ENCODE measurements at places on chromosomes 12 and 14.

- no peak for DNase-seq
Observed at GRCh38 chr14:61280092-61280525, 1.0 kb downstream of the TMEM30B start.

GRCh38 chr12:32107359-32108267, 966 bp downstream of the BICD1 start:
- DNase-seq = peak; percentile 42

GRCh38 chr12:57085999-57086492, 2.9 kb upstream of the NAB2 start:
- peak; percentile 62 for DNase-seq

DNA sequence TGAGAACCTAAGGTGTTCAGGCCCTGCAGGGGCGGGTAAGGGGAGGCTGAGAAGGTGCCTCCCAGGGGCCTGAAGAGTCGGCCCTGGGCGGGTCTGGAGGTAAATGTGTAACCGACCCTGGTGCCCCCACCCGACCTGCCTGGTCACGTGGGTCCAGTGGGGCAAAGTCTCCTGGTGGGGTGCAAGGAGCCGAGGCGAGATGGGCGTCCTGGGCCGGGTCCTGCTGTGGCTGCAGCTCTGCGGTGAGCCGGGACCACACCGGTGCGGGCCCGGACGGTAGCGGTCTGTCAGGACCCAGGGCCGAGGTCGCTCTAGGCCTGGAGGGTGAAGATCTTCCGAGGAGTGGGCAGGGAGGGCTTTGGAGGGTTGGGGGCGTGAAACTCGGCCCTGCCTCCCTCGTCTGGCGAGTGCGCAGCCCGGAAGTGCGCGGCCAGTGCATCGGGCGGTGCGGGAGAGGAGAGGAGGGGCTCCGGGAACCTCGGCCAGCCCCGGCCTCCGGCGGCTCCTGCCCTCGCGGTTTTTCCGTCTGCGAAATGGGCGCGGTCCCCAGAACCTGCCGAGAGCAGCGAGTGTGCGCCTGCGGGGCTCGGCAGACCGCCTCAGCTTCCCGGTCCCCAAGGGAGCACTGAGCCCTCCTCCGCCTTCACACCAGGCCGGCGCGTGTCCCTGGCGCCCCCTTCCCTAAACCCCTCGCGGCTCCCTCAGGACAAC, at the start of gene AMN:
Gene AMN, plus strand, starts transcription at position 174 of the 711 bp plus-strand sequence. Its CDS starts 26 bp downstream, at position 200.
- no peak for DNase-seq

- no peak for DNase-seq
Observed at GRCh38 chr14:59044707-59045106, 143.8 kb upstream of the DAAM1 start.

- no peak for DNase-seq
Observed at GRCh38 chr12:55698965-55699364, 8.7 kb downstream of the ITGA7 start.

DNA sequence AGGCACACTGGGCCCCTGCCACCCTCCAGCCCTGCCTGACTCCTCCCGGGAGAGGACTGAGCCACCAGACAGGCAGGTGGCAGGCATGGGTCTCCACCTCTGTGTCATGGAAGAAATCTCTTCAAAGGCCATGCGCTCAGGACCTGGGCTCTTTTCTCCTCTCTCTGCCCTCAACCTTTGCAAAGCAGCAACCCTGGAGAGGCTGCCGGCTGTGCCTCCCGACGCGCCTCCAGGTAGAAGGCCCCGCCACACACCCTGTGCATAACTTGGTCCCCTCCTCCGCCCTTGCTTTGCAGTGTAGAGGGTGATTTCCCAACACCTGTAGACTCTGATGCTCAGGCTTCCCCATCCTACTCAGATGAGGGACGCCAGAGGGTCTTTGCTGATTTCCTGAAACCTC, 28.2 kb upstream of the TMEM179 start:
- DNase-seq = no peak

DNA sequence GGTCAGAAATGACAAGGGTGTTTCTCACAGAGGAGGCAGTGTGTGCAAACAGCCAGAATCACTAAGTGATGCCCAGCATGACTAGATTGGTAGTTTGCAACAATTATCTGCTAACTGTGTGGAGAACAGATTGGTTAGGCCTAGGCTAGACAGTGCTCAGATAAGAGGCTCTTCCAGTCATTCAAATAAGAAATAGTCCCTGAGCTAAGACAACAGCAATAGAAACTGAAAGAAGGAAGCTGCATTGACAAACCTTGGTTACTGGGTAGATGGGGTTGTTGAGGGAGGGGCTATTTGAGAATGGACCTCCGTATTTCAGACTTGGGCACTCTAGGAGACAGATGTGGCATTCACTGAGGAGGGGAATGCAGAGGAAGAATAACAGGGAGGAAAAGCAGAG, 255.0 kb upstream of the NPAS3 start:
- no peak for DNase-seq

DNA sequence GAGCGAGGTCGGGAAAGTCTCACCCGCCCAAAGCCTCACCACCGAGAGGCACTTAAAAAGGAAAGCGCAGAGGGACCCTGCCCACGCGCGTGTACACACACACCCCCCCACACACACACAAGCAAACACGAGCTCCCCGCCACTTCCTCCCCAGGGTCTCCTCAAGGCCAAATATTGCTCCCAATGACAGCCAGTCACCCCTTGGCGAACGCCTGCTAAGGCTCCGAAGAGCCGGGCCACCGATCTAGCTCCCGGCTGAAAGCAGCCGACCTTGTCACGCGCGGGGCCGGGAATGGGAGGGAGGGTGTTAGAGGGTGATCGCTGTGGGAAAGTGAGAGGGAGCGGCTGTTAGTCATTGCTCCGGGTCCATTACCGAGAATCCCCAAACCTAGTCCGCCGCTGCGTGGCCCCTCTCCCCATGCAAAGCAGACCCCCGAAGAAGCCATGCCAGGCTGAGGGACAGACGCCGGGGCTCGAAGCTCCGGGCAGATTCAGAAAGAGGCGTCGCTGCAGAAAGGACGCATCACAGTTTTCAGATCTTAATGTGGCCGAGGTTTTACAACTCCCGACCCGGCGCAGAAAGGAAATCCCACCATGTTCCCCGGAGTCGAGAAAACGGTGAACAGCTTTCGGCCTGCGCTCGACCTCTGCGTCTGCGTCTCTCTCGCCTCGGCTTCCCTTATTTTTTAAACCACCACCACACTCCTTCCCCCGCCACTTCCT, 2.6 kb downstream of the BMP4 start:
- DNase-seq = no peak

DNA sequence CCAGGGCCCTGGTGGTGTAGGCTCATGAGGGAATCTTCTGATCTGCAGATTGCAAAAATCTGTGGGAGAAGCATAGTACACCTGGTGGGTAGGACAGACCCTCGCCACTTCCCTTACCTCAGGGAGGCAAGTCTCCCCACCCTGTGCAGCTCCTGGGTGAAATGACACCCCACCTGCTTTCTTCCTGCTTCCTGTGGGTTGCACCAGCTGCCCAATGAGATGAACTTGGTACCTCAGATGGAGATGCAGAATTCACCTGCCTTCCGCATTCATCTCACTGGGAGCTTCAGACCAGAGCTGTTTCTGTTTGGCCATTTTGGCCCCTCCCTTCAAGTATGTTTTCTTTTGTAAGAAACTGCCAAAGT, 4.7 kb downstream of the CLEC2D start:
- no peak for DNase-seq

DNA sequence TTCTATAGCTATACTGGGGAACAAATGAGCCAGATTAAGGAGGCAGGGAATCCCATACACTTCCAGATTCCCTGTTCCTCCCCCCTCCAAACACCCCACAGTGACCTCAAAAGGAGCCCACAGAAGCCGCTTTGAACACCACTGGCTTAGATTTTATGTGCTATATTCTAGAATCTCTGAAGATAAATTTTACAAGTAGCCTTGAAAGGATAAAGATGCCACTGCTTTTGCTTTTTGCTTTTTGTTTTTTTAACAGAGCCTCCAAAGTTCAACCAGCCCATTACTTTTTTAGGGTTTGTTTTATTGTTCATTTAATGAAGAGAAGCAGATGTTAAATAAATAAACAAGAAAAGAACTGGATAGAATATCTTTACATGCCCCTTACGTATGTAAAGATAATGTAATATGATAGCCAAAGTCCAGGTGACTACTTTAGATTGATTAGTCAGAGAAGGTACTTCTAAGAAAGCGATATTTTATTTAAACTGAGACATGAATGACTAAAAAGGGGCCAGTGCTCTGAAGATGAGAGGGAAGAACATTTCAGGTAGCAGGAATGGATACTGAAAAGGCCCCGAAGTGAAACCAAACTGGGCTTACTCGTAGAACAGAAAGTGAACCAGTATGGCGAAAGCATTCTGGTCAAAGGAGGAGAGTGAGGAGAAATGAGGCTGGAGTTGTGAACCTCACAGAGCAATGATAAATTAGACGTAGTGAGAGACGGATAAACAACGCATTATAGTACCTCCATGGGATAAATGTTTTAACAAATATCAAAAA, 44.6 kb downstream of the DUSP6 start:
- DNase-seq = no peak

DNA sequence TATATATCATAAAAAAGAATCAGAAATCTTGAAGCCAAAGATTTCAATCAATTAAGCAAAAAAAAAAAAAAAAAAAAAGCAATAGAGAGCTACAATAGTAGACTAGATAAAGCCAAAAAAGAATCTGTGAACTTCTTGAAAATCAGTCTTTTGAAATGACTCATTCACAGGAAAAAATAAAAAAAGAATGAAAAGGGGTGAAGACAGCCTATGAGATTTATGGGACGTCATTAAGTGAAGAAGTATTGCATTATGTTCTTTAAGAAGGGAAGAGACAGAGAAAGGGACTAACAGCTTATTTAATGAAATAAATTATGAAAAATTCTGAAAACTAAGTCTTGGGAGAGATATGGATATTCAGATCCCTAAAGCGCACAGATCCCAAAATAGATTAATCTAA, 103.8 kb downstream of the ACSS3 start:
- DNase-seq = peak; percentile 10

DNA sequence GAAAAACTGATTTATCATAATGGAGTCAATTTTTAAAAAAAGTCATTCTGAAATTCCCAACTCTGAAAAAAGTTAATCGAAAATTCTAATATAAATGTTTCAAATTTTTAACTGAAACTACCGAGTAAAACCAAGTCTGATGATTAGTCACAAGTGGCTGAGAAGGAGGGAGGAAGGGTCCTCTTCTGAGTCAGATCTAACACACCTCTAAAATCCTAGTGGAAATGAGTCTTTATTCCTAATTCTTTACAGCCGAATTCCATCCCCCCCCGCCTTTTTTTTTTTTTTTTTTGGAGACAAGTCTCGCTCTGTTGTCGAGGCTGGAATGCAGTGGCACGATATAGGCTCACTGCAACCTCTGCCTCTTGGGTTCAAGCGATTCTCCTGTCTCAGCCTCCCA, 37.9 kb downstream of the RAD9B start:
- DNase-seq = no peak

All from SK-N-DZ (cell line).